ACHN (cell line): ENCODE measurements at places on chromosomes 7 and 10.
A peak's percentile ranks its signal among the peaks of the same experiment; 100 is the strongest.

GRCh38 chr10:97475936-97476594 lies 22.2 kb downstream of the MMS19 start:
- no peak for DNase-seq

GRCh38 chr7:119556436-119556835 lies 716.5 kb upstream of the KCND2 start:
- DNase-seq = no peak

DNA sequence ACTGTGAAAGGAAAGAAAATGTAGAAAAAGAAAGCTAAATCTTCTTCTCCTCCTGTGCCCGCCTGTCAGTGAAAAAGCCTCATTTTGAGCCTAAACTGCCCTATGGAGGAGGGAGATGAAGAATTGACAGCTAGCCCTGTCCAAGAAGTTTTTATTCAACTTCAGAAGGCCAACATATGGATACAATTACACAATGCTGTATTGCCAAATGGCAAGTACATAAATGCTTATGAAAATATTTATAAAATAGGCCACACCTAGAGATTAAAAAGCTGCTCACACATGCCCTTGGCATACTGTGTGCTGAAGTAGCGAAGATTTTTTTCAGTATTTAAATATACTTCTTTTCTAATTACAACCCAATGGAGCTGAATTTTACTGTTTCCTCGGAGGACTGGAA lies 65.1 kb upstream of the NEBL start:
- no peak for DNase-seq

DNA sequence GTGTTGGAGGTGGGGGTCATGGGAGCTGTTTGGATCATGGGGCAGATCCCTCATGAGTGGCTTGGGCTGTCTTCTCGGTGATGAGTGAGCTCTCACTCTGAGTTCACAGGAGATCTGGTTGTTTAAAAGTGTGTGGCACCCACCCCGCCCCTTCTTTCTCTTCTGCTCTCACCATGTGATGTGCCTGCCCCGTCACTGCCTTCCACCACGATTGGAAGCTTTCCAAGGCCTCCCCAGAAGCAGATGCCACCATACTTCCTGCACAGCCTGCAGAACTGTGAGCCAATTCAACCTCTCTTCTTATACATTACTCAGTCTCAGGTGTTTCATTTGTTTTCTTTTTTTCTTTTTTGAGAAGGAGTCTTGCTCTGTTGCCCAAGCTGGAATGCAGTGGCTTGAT lies 170.0 kb downstream of the PTPN20 start:
- DNase-seq = no peak

DNA sequence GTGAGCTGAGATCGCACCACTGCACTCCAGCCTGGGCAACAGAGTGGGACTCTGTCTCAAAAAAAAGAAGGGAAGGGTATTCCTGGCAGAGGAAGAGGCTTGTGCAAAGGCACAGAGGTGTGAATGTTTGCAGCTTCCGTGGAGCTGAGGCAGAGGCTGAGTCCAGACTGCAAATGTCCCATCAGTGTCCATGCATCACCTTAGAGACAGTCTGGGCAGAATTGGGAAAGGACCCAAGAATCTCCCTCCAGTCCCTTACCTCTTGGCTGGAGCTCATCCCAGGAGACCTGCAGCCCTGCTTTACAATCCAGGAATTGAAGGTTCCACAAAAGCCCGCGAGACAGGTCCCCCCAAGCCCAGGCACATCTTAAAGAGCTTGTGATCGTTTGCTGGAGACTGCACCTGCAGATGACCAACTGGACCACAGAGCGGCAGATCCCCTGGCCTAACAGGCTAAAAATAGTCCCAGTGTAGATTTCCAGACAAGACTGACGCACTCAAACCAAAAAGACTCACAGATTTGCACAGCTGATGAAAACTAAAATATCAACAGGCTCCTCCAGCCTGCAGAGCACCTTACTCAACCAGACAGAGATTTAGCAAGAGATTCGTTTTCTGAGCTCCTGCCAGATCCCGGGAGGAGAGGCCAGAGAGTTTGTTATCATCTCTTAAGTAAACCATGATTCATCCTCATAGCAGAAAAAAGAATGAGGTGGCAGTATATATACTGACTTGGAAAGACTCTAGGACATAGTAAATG lies 22.9 kb upstream of the NANOS1 start:
- DNase-seq = peak; percentile 82

DNA sequence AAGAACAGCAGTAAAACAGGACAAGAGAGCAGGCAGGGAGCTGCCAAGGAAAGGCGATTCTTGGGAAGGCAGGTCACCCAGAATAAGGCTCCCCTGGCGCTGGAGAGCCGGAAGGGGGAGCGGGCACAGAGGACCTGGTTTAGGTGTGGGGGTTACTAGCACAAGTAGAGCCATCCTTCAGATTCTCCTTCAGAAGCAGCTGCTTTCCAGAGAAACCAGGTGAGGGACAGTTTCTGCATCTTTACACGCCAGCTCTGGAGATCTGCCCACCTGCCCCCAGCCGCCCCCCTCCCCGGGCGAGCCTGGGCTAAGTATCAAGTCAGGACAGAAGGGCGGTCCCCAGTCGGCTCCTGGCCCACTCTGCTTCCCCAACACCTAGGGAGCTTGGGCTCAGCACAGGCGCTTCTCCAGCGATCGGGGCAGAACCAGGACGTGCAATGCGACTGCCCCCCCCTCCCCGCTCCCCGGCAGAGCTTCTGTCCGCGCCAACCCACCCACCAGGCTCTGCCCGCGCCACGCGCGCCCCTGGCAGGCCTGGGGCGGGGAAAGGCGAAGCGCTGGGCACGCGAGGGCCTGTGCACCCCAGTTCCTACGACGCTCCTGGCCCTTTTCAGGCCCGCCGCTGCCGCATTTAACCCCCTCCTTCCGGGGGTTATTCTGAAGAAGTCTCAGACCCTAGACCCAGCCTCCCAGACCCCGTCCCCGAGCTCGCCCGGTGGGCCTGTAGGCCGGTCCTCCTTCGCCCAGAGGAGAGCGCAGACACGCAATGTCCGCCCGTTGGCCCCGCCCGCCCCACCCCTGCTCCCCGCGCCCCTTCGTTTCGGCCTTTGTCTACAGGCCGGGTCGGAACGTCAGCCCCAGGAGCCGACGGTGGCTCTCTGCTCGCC lies 4.4 kb upstream of the EN2 start:
- no peak for DNase-seq

DNA sequence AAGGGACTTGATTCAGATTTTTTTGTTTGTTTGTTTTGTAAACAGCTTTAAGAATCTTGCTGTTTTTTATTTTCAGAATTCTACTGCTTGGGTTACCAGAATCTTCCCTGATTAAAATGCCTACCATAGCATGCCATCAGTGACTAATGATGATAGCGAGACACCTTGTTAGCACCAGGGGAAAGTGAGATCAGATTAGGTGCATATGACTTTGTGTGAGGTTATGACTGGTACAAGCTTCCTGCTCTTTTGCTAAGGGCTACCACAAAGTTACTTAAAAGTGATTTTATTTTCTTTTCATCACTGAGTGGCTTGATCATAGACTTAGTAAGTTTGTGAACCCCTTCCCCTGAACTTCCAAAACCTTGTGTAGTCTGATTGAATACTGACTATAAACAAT lies 93.5 kb downstream of the SND1 start:
- no peak for DNase-seq

GRCh38 chr7:55252386-55252785 lies 112.8 kb upstream of the LANCL2 start:
- no peak for DNase-seq

DNA sequence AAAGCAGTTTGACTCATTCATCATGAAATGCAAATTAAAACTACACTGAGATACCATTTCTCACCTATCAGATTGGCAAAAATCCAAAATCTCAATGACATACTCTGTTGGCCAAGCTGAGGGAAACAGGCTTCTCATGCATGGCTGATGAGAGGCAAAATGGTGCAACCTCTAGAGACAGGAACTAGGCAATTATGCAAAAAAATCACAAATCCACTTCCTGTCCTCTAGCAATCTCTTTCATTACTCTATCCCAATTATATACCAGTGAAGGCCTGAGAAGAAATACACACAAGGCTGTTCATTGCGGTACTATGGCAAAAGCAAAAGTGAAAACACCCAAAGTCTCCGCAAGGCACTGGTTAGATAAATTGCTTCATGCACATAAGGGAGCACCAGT lies 25.9 kb upstream of the PTPRN2 start:
- no peak for DNase-seq

DNA sequence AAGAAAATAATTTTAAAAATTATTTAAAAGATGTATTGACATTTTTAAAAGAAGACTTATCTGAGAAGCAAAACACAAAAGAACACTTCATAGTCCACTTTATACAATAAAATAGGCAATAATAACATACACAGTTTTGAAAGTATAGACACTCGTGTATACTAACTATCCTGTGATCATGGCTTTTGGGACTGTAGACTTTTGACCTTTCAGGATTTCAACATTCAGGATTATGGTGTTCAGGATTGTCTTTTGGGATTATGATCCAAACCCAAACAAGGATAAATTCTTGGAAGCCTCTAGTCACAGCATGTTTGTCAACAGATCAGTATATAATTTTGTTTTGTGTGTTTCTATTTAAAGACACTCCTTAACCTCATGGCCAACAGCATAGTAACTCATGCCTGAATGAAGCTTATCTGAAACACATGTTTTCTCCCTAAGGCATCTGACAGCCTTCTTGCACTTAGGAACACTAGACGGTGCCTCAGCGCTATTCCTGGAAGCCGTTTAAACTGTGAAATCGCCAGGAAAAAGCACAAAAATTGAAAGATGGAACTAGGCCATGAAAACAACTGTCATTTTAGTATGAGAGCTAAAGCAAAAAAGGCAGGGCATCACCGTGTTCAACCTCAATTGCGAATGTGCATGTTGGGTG lies 29.9 kb downstream of the GSAP start:
- no peak for DNase-seq

GRCh38 chr7:102288285-102288930 lies 1.7 kb downstream of the SH2B2 start:
- DNase-seq = no peak

- DNase-seq = peak; percentile 2
Observed at GRCh38 chr10:17174626-17175025, 26.8 kb downstream of the TRDMT1 start.

DNA sequence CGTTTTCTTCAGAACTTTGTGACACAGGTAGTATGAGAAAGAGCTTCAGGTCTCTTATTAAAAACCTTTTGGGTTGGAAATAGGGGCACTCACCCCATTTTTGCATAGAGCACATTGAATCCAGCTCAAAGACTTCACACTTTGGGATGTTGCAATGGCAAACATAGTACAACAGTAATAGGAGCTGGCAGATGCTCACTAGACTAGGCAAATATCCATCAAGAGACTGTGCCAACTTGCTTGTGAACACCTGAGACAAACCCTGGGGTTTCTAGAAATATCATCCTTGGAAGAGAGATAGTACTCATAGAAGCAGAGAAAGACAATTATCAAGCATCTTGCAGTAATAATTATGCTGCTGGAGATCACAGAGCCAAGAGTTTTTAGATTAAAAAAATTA lies 280.0 kb downstream of the CACNA2D1 start:
- no peak for DNase-seq

DNA sequence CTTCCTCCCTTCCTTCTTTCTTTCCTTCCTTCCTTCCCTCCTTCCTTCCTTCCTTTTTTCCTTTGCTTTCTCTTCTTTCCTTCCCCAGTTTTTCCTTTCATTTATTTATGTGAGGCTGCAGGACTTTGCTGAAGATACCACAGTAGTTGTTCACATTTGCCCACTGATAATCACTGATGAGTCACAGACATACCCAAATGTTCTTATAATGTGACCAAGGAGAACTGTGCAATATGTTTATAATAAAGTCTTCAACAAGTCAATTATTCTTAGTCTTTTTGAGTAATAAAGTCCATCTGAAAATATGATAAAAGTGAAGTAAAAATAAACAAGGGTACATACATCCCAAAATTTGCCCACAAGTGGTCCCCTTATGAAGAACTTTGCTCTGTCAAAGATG lies 159.7 kb downstream of the GNAI1 start:
- DNase-seq = no peak

- DNase-seq = no peak
Observed at GRCh38 chr10:6269953-6270867, 67.5 kb downstream of the PFKFB3 start.

- no peak for DNase-seq
Observed at GRCh38 chr10:50619166-50619565, 4.6 kb downstream of the SGMS1 start.

- no peak for DNase-seq
Observed at GRCh38 chr10:10860455-10860976, 157.2 kb upstream of the CELF2 start.

DNA sequence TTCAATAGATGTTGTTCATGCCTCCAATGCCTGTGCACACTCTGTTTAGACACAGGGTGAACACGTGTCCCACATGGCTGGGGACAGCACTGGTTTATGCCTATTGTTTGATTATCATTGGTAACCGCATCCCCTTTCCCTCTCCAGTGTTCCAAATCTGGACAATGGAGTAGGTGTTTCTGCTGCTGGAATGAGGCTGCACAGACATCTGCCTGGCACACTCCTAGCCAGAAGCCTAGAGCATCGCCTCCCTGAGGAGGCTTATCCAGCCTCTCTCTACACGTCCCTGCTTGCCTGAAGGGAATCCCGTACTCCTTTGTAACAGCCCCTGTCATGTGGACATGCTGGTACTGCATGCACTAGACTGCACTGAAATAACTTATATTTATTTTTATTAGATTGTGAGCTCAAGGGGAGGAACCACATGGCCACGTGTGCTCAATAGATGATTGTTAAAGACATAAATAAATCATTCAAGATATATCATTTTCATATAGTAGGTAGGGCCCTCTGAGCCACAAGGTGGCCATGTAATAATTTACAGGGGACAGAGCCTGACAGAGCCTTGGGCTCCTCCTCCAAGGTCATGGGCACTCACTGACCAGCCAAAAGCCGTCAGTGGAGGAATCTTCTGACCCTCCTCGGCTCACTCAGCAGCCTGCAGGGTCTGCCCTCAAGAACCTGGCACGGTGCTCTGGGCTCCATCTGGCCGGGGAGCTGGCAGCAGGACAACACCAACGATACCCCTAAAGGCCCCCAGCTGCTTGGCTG lies 310.9 kb upstream of the ZNF32 start:
- DNase-seq = no peak

- DNase-seq = no peak
Observed at GRCh38 chr10:129191797-129192196, 275.2 kb upstream of the MGMT start.
